ENCODE measurements at places on chromosomes 5 and 9.

GRCh38 chr5:126455728-126456127 lies 32.5 kb downstream of the GRAMD2B start:
- DNase-seq, result no peak

DNA sequence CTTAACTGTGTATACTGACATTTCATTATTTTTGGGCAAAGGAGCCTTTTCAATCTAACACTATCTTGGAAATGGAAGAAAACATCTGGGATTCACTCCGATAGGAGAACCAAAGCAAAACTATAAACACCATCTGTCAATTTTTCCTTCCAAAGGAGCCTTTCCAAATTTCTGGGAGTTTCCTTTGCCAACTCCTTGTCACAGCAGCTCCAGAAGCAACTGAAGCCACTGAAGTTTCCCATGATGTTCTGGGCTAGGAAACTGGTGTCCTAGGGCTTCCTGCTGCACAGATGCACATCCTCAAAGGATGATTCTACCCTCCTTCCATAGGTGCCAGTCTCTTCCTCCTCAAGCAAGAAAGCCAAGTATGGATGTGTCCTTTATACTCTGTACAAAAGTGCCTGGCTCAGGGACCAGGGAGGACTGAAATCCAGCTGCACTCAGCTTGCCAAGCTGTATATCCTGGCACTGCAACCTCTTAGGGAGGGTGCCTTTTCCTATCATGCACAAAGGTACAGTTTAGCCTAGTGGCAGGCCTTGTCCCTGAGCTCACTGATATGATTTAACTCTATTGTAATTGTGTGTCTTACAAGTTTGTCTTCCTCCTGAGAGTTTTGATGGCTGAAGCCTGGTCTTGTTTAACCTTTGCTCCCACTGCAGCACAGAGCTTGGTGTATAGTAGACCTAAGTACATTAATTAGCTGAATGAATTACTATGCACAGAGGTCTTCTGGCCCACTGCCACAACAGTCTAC lies 8.4 kb upstream of the UBAP1 start:
- no peak for DNase-seq

- no peak for DNase-seq
These were observed 324.8 kb downstream of the ADAMTS6 start for GRCh38 chr5:65156933-65157332.

DNA sequence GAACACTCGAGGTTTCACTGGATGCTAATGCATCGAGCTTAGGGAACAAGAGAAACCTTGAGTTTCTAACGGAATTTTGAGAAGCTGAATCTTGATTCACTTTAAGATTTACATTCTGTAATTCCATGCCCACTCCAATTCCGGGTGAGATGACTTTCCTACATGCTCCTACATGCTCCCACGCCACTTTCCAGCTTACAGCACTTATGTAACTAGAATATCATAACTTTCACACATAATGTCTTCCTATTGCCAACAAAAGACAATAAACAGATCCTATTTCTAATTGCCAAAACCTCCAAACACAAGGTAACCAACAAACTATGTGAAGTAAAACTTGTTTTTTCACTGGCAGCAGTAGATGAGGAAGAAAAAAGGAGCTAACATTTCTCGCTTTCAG lies 72.9 kb downstream of the ECPAS start:
- no peak for DNase-seq

DNA sequence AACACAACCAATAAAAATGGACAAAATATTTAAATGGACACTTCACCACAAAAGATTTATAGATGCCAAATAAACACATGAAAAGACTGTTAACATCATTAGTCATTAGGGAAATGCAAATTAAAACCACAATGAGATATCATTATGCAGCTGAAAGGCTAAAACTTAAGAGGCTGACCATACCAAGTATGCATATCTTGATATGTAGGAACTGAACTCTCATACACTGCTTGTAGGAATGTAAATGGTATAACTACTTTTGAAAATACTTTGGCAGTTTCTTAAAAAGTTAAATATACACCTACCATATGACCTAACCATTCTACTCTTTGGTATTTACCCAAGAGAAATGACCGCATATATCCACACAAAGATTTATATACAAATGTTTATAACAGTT lies 13.6 kb upstream of the ADAMTS12 start:
- DNase-seq, result no peak

GRCh38 chr9:94918038-94918753 lies 191.7 kb downstream of the AOPEP start:
- no peak for DNase-seq

Measured in umbilical cord (tissue), 2 donors.